GM20000 (cell line): ENCODE measurements at places on chromosomes 3 and 15.

GRCh38 chr15:38474155-38474757, 20.3 kb downstream of the FAM98B start:
- peak; percentile 54 for DNase-seq

DNA sequence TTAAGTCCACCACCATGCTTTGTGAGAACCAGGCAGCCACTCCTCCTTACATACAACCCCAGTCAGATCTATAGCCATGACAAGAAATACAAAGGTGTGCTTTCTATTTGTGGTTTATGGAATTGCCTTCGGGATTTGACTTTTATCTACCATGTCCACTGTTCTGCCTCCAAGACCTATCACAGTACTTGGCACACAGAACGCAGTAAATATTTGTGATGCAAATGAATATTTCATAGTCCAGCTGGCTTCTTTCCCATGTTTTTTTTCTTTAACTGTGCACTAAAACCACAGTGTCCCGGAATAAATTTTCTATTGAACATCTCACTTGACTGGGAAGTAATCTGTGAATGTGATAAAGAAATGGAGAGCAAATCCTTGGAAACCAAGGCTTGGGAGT, 314.7 kb downstream of the RORA start:
- no peak for DNase-seq

- DNase-seq: no peak
These were observed 22.2 kb upstream of the GRIP2 start for GRCh38 chr3:14562121-14562890.

DNA sequence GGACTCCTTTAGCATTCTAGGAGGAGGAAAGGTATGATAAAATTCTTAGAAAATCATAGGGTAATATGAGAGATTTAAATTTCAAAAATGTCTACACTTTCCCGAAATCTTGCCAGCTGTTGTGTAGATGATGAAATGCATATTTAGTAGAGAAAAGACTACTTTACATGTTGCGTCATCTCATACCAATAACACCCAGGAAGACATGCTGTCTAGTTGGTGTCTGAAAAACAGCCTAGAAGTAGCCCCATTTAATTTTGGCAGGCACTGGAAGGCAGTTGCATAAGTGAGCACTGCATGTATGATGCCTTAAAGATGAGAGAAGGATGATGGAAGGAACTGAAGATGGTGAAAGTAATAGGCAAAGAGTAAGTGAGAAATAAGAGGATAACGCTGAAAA, 310.5 kb upstream of the TPM1 start:
- DNase-seq: no peak

GRCh38 chr3:8519156-8519555, 17.5 kb downstream of the LMCD1 start:
- no peak for DNase-seq

DNA sequence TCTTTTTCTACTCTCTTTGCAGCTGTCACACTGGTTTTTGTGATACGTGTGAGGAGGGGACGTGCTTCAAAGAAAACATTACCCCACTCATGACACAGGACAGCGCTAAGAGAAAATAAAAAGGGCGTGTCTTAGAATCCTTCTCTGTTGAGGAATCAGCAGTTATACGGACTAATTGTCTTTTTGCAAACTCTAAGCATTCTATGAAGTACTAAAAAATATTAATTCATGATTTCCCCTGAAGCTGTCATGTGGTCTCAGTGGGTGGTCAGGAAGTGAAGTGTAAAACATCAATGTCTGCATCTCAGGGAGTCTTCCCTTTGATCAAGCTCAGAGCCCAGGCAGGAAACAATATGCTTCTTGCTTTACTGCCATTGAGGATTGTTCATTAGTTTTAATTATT, 117.5 kb upstream of the CRBN start:
- DNase-seq: no peak

GRCh38 chr15:77907824-77908751, 169.4 kb downstream of the TBC1D2B start:
- DNase-seq: no peak

- no peak for DNase-seq
These were observed 29.0 kb downstream of the CMSS1 start for GRCh38 chr3:99846477-99847160.

DNA sequence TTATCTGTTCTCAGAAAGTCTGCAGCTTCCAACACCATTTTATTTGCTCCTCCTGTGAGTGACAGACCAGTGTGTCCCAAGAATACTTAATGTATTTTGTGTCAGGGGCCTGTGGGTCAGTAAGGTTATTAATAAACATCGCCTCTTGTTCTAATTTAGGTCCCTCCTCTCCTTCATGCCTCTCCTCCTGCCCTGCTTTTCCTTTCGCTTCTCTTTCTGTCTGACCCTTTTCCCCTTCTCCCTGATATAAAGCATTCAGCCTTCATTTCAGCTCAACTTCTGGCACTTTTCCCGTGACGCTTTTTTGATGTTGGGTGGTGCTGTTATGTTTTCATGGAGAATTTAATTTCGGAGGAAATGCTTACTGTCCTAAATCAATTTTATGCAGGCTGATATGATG, 29.7 kb upstream of the NR2F2 start:
- no peak for DNase-seq

- peak; percentile 25 for DNase-seq
These were observed 204.9 kb downstream of the TNIK start for GRCh38 chr3:171255236-171255806.

GRCh38 chr3:103794656-103795055, 1359.8 kb downstream of the ZPLD1 start:
- DNase-seq: peak; percentile 1

GRCh38 chr15:25797936-25798901, 64.9 kb downstream of the ATP10A start:
- DNase-seq: no peak

DNA sequence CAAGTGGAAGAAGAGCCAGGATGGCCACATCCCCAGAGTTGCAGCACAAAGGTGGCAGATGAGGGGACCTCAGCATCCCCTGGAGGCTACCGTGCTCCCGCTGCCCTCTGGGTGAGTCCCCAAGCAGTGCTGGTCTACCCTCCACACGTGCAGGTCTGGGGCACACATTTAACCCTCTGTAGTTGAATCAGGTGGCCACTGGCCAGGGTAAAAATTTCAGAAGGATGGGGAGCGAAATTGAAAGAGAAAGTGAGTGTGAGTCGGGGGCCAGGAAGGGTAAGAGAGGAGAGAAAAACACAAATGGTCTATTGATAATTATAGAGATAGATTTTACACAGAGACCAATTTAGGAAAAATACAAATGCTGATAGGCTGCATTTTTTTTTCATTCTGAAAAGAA, 139.5 kb upstream of the EIF1B start:
- peak; percentile 18 for DNase-seq

- DNase-seq: no peak
These were observed 230.0 kb downstream of the BCHE start for GRCh38 chr3:165607221-165607620.

DNA sequence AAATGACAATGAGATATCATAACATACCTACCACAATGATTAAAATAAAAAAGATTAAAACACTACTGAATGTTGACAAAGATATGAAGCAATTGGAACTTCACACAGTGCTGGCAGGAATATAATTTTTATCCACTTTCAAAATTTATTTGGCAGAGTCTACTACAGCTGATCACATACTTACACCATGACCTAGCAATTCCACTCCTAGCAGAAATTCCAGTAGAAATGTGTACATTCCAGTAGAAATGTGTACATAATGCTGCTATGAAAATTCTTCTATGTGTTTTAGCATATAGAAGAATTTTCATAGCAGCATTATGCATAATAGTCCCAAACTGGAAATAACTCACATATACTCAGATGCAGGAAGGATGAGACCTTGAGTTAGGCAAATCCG, 43.5 kb downstream of the IFT57 start:
- DNase-seq: no peak

GRCh38 chr3:42984701-42985100, 5.6 kb downstream of the GASK1A start:
- DNase-seq: no peak

DNA sequence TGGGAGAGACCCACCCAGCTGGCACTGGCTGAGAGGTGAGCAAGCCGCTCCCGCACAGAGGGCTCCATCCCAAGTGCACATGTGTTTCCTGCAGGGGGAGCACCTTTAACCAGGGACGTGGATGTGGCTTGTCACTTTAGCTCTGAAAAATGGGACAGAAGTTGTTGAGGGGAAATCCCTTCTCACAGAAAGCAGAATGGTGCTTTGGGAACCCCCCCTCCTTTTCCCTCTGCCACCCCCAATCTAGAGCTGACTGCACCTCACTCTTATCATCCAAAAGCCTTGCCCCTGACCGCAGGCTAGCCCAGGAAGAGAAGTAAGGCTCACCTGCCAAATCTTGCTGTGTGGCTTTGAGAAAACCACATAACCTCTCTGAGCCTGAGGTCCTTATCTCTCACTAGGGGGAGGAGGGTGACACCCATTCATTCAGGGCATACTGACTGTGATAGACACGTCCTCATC, 77.9 kb downstream of the RPN1 start:
- DNase-seq: peak; percentile 56

- DNase-seq: no peak
These were observed 168.5 kb upstream of the FAM3D start for GRCh38 chr3:58835086-58835485.

GRCh38 chr3:111776827-111777483, 82.1 kb upstream of the PHLDB2 start:
- no peak for DNase-seq

- DNase-seq: no peak
These were observed 296.8 kb downstream of the RORA start for GRCh38 chr15:60932051-60932915.

- DNase-seq: peak; percentile 79
These were observed 12.4 kb upstream of the SHF start for GRCh38 chr15:45200001-45200798.

DNA sequence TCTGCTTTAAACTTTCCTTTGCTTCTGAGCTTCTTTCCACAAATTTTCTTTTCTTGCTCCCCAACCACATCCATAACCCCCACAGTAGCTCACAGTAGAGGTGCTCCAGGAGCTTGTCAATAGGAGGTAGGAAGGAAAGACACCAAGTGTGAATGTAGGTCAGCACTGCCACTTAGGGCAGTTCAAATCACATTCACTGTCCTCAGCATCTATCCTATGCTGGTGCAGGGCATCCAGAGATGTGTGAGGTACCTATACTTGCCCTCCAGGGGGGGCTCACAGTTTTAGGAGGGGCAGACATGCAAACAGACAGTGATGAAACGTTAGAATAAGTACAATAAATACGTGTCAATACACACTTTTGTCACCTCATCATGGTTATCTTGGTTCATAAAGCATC, 1.5 kb upstream of the SPSB4 start:
- DNase-seq: no peak

- no peak for DNase-seq
These were observed 173.4 kb downstream of the WNT5A start for GRCh38 chr3:55313666-55314065.

DNA sequence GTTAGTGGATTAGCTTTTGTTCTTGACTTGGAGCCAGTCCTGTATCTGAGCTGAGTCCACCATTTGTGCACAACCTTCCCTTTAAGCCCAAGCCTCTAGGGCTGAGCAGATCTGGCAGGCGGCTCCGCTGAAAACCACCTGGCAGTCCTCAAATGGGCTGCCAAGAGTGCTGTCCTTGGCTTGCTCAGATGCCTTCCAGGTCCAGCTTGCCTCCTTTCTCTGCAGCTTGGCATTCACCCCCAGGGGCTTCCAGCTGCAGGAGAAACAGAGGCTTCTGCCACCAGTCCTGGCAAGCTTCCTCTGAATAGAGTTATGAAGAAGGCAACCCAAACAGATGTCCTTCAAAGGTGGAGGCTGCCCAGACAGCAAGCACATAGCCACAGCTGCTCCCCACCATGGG, 96.7 kb downstream of the LRTM1 start:
- no peak for DNase-seq

DNA sequence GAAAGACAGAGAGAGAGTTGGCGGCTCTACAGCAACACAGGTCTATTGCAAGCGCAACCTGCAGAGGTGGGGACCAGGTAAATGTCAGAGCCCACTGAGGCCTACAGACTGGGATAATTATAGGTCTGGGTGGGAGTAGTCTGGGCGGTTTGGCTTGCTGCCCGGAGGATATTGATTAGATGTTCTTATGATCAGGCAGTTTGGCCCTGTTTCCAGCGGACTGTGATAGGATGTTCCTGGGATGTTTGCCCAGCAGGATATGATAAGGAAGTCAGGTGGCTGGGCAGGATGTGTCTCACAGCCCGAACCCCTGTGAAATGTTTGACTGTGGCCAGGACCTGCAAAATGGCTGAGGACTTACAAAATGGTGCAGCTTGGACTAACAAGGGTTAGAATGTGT, 364.9 kb downstream of the NAALADL2 start:
- no peak for DNase-seq

GRCh38 chr3:65785065-65785645, 253.6 kb downstream of the MAGI1 start:
- peak; percentile 13 for DNase-seq

- DNase-seq: no peak
These were observed 2.8 kb upstream of the ABHD2 start for GRCh38 chr15:89085289-89085926.

DNA sequence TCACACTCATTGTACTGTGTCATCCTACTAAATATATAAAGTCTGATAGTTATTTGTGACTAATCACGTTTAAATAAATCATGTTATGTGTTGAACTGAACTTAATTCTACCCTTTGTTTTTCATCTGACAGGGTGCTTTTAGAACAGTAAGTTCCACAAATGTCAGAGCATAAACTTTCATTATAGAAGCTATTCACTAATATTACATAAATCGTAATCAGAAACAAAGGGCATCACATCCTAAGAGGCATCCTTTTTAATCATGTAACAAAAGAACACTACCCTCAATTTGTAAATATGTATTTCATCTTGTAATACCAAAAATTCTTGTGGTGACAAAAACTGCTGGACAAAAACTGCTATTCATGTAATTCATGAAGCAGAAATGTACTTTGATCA, 50.8 kb downstream of the KCNH8 start:
- DNase-seq: no peak

- no peak for DNase-seq
These were observed 70.1 kb upstream of the SGO1 start for GRCh38 chr3:20256144-20256543.

GRCh38 chr3:102237181-102237580, 197.6 kb upstream of the ZPLD1 start:
- DNase-seq: no peak

GRCh38 chr15:31004220-31004733, 12.8 kb upstream of the MTMR10 start:
- DNase-seq: peak; percentile 75

- no peak for DNase-seq
These were observed 961.6 kb downstream of the MCTP2 start for GRCh38 chr15:95192923-95193322.

GRCh38 chr3:141933421-141934300, 57.2 kb downstream of the ATP1B3 start:
- no peak for DNase-seq

DNA sequence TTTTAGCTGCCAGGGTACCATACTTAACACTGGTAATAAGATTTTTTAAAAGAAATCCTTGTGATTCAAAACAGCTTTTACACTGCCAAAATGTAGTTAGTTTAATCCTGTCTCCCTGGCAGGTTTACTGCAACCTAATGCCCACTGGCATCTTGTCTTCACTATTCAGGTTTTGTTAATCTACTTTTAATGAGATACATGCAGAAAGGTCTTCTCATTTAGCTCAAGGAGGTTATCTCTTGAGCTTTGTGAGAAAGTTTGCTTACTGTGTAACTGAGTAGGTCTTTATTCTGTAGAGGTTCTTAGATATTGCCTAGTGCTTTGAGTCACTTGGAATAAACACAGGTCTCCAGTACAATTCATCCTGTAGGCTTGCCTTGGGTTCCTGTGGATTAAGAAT, 110.7 kb downstream of the PIK3R4 start:
- DNase-seq: no peak

GRCh38 chr3:149449182-149449581, 25.3 kb upstream of the TM4SF4 start:
- no peak for DNase-seq
